ENCODE measurements at places on chromosomes 3 and 15. TPM values are rescaled to one million over a fixed set of nuclear protein-coding genes. Genes with fewer than 3 reads are reported as not detected.
A peak's percentile ranks its signal among the peaks of the same experiment; 100 is the strongest.

- H3K4me1 ChIP-seq: peaks cover 47% of the 10 kb centered on the region
- no peak for DNase-seq
- no peak overlapping the region for H3K27ac ChIP-seq
Observed at GRCh38 chr3:156536524-156537316, 18.2 kb downstream of the SSR3 start.

GRCh38 chr15:72421484-72421883 is 23.4 kb downstream of the TMEM202 start:
- no peak for DNase-seq
- H3K4me3 ChIP-seq: no peak overlapping the region
- no peaks in the 10 kb centered on the region for H3K27me3 ChIP-seq
- H3K27ac ChIP-seq: no peak overlapping the region
- no peaks in the 10 kb centered on the region for H3K36me3 ChIP-seq
- no peaks in the 10 kb centered on the region for H3K4me1 ChIP-seq

DNA sequence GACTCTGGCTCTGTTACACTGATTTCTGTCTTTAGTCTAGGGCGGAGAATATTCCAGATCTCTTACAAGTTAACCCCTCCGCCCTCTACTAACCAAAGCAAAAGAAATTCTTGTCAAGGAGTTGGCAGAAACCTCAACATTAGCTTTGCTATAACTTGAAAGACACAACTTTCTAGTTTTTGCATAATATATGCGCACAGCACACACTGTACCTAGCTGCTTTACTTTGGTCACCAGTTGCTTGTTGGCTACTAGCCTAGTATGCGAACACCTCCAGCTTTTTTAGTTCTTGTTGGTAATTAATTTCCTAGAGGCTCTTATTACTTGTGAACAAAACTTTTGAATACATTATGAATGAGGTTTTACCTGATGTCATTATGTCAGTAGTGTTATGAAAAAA is 348.8 kb upstream of the C2CD4B start:
- H3K4me3 ChIP-seq: no peak overlapping the region
- peak overlapping the region; percentile 50 for H3K27ac ChIP-seq
- H3K4me1 ChIP-seq: peaks cover 57% of the 10 kb centered on the region
- no peaks in the 10 kb centered on the region for H3K36me3 ChIP-seq

GRCh38 chr15:70430069-70430468 is 332.4 kb upstream of the TLE3 start:
- H3K27ac ChIP-seq: no peak overlapping the region
- DNase-seq: no peak
- peaks cover 15% of the 10 kb centered on the region for H3K4me1 ChIP-seq
- no peak overlapping the region for H3K4me3 ChIP-seq
- H3K36me3 ChIP-seq: no peaks in the 10 kb centered on the region
- H3K27me3 ChIP-seq: peaks cover 29% of the 10 kb centered on the region

- H3K27ac ChIP-seq: no peak overlapping the region
- no peak for DNase-seq
- no peaks in the 10 kb centered on the region for H3K36me3 ChIP-seq
- no peak overlapping the region for H3K4me3 ChIP-seq
- H3K4me1 ChIP-seq: no peaks in the 10 kb centered on the region
Observed at GRCh38 chr3:134803051-134803505, 8.0 kb downstream of the EPHB1 start.

DNA sequence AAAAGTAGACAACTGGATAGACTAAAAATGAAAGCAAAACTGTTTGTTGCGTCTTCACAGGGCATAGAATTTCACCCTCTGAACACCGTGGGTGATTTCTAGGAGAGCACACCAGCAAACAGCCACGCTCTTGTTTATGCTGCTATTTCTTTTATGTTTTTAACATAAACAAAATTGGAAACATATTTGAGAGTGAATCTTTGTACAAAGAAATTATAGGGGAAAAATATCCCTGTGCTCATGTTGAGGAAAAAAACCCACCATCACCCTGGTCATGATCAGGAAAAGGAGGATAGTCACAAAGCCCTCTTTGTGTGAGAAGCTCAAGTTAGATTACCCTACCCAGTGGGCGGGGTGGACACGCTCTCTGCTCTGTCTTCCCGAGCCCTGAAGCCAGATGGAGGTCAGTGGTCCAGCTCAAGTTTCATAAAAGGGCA is 313.3 kb downstream of the SATB1 start:
- H3K4me3 ChIP-seq: no peak overlapping the region
- no peaks in the 10 kb centered on the region for H3K27me3 ChIP-seq
- no peak overlapping the region for H3K27ac ChIP-seq
- no peaks in the 10 kb centered on the region for H3K36me3 ChIP-seq
- H3K4me1 ChIP-seq: no peaks in the 10 kb centered on the region
- peak; percentile 21 for DNase-seq

DNA sequence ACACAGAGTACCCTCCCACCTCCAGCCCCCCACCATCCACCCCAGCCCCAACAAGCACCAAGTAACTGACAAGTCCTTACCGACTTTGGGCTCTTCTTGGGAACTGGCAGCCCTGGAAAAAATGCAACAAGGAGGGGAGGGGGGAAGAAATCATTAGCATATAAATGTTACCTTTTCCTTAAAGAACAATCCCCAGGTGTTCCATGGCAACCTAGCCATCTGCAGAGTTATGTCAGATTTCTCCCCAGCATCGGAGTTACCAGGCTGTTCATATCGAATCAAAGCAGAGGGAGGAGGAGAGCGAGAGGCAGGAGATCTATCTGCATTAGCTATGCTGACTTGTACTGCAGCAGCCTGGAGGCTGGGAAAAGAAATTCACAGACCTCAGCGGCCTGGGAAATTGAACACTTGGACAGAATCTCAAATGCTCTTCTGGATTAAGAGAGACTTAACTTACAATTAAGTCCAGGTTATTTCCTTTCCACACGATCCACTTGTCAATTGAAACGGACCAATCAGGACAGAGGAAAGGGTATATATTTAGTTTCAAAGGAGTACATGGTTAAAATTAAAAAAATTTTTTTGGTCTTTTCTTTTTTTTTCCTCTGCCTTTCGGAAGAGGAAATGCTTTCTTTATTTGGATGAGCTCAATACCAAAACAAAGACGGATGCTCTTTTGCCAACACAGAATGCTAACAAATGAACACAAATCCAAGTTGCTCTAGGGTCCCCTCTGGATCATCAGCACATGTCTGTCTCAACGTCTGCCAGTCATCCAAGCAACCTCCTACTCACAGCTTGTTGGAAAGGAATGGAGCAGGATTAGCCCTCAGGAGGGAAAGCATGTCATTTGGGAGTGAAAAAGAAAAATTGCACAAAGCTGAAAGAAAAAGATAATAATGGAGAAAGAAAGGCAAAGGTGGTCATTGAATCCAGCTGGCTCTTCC is 637.1 kb downstream of the MAGI1 start:
- no peaks in the 10 kb centered on the region for H3K36me3 ChIP-seq
- H3K4me1 ChIP-seq: peaks cover 22% of the 10 kb centered on the region
- H3K27me3 ChIP-seq: no peaks in the 10 kb centered on the region
- DNase-seq: no peak
- H3K27ac ChIP-seq: no peak overlapping the region

DNA sequence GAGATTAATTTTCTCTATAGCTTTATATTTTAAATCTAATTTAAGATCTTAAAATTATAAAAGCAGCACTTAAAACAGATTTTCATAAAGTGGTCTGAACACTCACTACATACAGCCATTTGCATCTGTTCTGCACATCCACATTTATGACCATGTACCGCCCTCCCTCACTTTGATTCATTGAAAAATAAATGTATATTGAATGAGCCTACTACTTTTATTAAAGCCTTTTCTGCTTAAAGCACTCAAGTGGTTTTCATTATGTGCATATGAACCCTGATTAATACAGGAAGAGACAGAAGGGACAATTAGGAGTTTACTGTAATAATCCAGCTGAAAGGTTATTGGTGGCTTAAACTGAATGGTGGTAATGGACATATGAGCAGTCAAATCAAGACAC is 129.4 kb downstream of the DLG1 start:
- DNase-seq: no peak
- no peak overlapping the region for H3K27ac ChIP-seq
- H3K36me3 ChIP-seq: no peaks in the 10 kb centered on the region
- no peak overlapping the region for H3K4me3 ChIP-seq

DNA sequence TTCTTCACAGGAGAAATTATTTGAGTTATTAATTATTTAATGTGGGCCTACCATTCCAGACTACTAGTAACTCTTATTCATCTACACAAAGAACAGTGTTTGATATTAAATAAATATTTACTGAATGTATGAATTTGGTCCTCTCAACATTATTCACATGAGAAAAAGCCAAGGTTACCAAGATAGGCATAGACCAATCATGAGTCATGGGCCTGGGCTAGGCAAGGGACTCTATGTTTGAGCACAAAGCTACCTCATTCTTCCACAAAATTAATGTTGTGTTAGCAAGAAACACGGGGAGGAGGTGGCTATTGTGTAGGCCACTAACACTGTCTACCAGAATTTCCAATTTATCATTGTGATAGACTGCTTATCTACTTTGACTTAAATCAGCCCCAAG is 115.7 kb downstream of the SERPINI1 start:
- no peaks in the 10 kb centered on the region for H3K27me3 ChIP-seq
- no peaks in the 10 kb centered on the region for H3K36me3 ChIP-seq
- H3K4me3 ChIP-seq: no peak overlapping the region
- H3K4me1 ChIP-seq: peaks cover 7% of the 10 kb centered on the region
- no peak for DNase-seq

DNA sequence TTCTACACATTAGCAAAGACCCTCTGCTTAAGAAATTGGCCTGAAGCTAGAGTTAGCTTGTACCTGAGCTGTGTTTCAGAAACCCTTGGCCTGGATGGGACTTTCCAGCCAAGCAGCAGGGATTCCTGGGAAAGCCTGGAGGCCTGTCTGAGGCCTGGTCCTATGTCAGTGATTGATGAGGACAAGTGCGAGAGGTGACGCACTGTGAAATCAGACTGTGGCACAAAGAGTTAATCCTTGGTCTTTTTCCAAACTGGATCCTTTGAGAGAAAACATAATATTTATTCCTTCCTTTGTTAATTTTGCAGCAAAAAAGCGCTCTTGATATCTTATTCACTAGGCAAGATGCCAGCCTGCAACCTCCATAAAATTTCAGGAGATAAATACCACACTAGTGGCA is 225.0 kb upstream of the ATP11B start:
- no peaks in the 10 kb centered on the region for H3K36me3 ChIP-seq
- no peak overlapping the region for H3K27ac ChIP-seq
- H3K27me3 ChIP-seq: no peaks in the 10 kb centered on the region
- DNase-seq: no peak

- no peaks in the 10 kb centered on the region for H3K27me3 ChIP-seq
- DNase-seq: peak; percentile 71
- no peaks in the 10 kb centered on the region for H3K36me3 ChIP-seq
- peaks cover 34% of the 10 kb centered on the region for H3K4me1 ChIP-seq
- peak overlapping the region; percentile 44 for H3K4me3 ChIP-seq
Observed at GRCh38 chr3:17140670-17141505, 256.1 kb downstream of the PLCL2 start.

GRCh38 chr3:40464339-40465110 is 7.4 kb downstream of the RPL14 start:
- no peaks in the 10 kb centered on the region for H3K4me1 ChIP-seq
- DNase-seq: no peak
- no peak overlapping the region for H3K27ac ChIP-seq
- no peak overlapping the region for H3K4me3 ChIP-seq
- no peaks in the 10 kb centered on the region for H3K27me3 ChIP-seq

DNA sequence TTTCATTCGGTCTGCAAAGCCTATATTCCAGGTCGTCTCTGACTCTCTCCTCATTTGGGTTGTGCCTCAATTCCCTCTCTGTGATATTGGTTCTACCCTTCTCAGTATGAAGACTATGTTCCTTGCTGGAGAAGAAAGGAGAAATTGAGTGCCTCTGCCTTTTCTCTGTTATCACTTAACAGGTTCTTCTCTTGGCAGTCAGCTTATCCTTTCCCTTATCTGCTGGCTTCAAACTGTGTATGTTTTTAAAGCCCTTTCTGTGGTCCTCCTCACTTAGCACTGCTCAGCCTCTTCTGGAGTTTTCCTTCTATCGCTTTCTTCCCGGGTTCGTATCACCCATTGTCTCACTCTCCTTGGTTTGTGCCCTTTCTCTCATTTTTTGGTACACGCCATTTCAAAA is 65.3 kb upstream of the FSTL1 start:
- H3K36me3 ChIP-seq: no peaks in the 10 kb centered on the region
- H3K4me3 ChIP-seq: no peak overlapping the region
- H3K4me1 ChIP-seq: peaks cover 13% of the 10 kb centered on the region
- no peak for DNase-seq

DNA sequence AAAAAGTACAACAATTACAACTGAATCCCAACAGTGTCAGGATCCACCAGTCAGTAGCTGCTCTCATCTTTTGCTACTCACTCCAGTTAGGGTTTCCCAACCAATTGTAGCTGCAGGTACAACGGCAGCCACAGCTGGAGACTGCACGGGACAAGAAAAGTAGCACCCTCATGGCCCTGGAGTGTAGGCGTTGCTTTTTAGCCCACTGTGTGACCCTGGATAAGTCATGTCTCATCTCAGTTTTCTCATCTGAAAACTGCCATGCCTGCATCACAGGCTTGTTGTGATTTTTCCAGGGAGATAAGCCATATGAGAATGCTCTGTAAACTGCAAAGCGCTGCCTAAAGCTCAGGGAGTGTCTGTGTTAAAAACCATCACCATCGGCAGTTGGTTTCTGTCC is 535.6 kb upstream of the IL12A start:
- no peak overlapping the region for H3K27ac ChIP-seq
- no peak for DNase-seq
- peaks cover 2% of the 10 kb centered on the region for H3K4me1 ChIP-seq
- no peaks in the 10 kb centered on the region for H3K27me3 ChIP-seq
- H3K4me3 ChIP-seq: no peak overlapping the region
- H3K36me3 ChIP-seq: no peaks in the 10 kb centered on the region

DNA sequence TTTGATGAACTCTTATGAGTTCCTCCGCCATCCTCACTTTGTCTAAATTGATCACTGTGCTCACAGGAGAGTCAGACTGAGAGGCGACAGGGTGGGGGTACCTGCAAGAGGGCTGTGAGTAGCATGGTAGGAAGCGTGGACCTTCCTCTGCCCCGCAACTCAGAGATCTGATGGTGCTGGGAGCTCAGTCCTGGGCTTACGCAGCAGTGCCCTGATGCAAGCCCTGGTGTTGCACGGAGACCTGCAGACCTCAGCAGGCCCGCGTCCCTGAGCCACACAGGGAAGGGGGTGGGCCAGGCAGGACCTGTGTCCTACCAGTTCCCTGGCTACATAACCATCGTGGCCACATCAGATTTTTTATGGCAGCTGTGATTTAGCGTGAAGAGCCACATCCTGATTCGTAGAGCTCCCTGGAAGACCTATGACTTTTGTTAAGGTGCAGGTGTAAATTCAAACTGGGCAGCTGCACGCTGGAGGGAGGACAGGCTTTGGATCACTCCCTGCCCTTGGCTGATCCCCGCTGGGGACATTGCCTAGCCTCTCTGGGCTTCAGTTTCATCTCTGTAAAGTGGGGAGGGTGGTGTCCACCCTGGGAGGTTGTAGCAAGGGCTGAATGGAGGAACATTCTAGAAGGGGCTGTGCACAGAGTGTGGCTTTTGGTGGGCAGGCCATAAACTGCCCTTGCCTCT is 176.1 kb downstream of the KLF13 start:
- H3K4me3 ChIP-seq: no peak overlapping the region
- H3K4me1 ChIP-seq: peaks cover 21% of the 10 kb centered on the region
- no peaks in the 10 kb centered on the region for H3K27me3 ChIP-seq
- H3K27ac ChIP-seq: no peak overlapping the region
- no peak for DNase-seq

- H3K27me3 ChIP-seq: no peaks in the 10 kb centered on the region
- H3K36me3 ChIP-seq: peaks cover 19% of the 10 kb centered on the region
- DNase-seq: peak; percentile 77
- peak overlapping the region; percentile 95 for H3K4me3 ChIP-seq
- H3K4me1 ChIP-seq: peaks cover 98% of the 10 kb centered on the region
Observed at GRCh38 chr15:75650908-75651809, 3.4 kb downstream of the SNX33 start.

CAPN3 gene
- total RNA-seq: 6.0 TPM

NSMCE3 gene
- 6.8 TPM for total RNA-seq

GUCA1C gene
- total RNA-seq: 5.8 TPM

ROPN1 gene
- not detected for total RNA-seq

MYEF2 gene
- 11.9 TPM for total RNA-seq
